H1 (cell line): ENCODE measurements at places on chromosomes 4 and X.

GRCh38 chr4:26130841-26131432 lies 189.9 kb upstream of the RBPJ start:
- DNase-seq, result no peak

DNA sequence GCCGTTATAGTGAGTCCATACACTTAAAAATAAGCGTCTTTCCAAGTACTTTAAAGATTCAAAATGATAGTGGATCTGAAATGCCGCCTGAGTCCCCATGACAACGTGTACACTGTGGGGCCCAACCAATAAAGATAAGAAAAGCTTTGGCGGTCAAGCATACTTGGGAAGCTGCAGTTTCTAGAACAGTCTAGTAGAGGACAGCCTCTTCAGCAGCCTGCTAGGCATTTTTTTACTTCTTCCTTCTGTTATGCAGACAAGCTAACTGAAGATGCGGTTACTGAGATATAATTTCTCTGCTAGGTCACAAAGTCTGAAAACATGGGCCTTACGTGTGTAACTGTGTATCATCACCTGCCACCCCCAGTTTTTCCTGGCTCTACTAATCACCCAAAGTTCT lies 402 bp upstream of the UPRT start:
- DNase-seq, result no peak

DNA sequence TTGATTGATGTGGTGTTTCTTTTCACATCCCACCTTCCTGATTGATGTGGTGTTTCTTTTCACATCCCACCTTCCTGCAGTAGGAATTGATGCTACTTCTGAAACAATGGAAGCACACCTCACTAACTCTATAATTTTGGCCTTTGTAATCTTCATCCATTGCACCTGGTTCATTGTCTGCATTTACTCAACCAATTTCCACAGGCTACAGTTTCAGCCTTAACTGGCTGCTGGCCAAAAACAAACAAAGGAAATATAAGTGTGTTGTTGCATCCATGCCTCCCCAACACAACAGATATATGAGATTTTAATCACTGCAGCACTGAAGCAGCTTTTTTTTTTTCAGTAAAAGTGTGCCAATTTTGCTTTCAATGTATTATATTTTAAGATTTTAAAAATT lies 867.6 kb upstream of the PCDH7 start:
- DNase-seq, result no peak

DNA sequence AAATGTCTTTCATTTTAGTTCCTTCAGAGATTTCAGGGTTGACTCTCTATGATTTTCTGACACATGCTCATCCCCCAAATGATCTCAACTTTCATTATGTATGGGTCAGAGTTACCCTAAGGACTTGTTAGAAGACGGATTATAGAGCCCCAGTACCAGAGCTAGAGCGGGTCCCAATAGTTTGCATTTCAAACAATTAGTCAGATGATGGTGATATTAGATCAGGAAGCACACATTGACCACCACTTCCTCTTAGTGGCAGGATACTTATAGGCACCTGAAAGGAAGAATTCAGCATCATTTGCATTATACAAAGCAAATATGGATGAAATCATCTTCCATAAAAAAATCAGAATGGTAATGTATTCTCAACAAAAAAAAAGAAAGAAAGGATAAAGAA lies 106.1 kb downstream of the GALNTL6 start:
- DNase-seq, result no peak

GRCh38 chr4:42715807-42716482 lies 59.0 kb upstream of the ATP8A1 start:
- no peak for DNase-seq

DNA sequence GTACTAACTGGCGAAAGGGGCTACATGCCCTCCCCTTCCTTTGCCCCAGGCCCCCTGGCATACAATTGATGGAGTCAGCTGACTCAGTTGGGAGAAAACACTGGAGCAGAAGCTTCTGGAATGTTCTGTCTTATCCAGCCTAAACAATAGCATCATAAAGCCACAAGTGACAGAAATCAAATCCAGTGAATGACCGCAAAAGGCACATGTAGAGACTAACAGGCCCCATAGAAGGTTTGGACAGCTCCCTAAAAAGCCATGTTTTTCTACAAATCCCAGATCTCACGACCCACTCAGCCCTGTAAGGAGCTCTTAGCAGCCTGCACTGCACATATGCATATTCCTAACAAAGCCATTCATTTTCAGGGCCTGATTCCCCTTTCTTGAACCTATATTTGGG lies 25.1 kb downstream of the SCARB2 start:
- no peak for DNase-seq

DNA sequence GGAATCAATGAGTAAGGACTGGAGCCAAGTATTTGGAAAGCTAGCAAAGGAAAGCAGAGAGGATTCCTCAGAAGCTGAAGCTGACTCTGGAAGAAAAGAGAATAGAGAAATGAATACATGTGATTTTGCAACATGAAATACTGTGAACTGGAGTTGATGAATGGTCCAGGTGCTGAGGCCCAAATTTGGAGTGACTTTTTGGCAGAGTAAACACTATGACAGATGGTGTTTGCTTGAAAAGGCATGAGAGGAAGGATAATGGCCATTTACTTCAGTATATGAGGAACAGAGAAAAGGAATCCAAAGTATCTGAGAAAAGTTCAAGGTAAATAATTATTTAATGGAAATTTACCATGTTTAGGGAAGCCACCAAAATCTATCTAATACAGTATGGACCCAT lies 236.7 kb downstream of the SLITRK2 start:
- DNase-seq, result no peak
